ENCODE measurements at places on chromosomes 4 and X.

- DNase-seq, result peak; percentile 92
- H3K27me3 ChIP-seq, result no peaks in the 10 kb centered on the region
- peak overlapping the region; percentile 66 for H3K4me3 ChIP-seq
- peaks cover 51% of the 10 kb centered on the region for H3K36me3 ChIP-seq
Measured at GRCh38 chrX:1521459-1521956, 15.5 kb downstream of the P2RY8 start.

GRCh38 chrX:121150217-121150616 is 102.8 kb downstream of the GLUD2 start:
- no peaks in the 10 kb centered on the region for H3K27me3 ChIP-seq
- H3K4me3 ChIP-seq, result no peak overlapping the region
- H3K27ac ChIP-seq, result no peak overlapping the region
- H3K36me3 ChIP-seq, result no peaks in the 10 kb centered on the region
- no peak for DNase-seq

GRCh38 chrX:15946783-15947580 is 92.4 kb upstream of the AP1S2 start:
- no peaks in the 10 kb centered on the region for H3K36me3 ChIP-seq
- no peak overlapping the region for H3K27ac ChIP-seq
- peaks cover 2% of the 10 kb centered on the region for H3K4me1 ChIP-seq
- H3K4me3 ChIP-seq, result no peak overlapping the region
- no peak for DNase-seq
- H3K27me3 ChIP-seq, result no peaks in the 10 kb centered on the region

- H3K4me3 ChIP-seq, result no peak overlapping the region
- H3K27ac ChIP-seq, result no peak overlapping the region
- no peaks in the 10 kb centered on the region for H3K36me3 ChIP-seq
- DNase-seq, result no peak
Measured at GRCh38 chr4:94534401-94535312, 82.9 kb downstream of the PDLIM5 start.

- H3K27me3 ChIP-seq, result no peaks in the 10 kb centered on the region
- H3K4me3 ChIP-seq, result no peak overlapping the region
- peaks cover 1% of the 10 kb centered on the region for H3K36me3 ChIP-seq
- no peaks in the 10 kb centered on the region for H3K4me1 ChIP-seq
- H3K27ac ChIP-seq, result no peak overlapping the region
Measured at GRCh38 chrX:72394518-72395170, 88.9 kb upstream of the CITED1 start.

DNA sequence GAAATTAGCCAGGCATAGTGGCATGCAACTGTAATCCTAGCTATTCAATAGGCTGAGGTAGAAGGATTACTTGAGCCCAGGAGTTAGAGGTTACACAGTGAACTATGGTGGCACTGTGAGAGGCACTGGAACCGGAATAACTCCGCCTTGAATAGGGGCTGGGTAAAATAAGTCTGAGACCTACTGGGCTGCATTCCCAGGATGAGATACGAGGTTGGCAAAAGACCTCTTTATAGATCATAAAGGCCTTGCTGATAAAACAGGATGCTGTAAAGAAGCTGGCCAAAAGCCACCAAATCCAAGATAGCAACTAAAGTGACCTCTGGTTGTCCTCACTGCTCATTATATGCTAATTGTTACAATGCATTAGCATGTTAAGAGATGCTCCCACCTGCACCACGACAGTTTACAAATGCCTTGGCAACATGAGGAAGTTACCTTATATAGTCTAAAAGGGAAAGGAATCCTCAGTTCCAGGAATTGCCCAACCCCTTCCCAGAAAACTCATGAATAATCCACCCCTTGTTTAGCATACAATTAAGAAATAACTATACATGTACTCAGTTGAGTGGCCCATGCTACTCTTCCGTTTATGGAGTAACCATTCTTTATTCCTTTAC is 88.6 kb downstream of the CENPC start:
- H3K4me3 ChIP-seq, result no peak overlapping the region
- H3K4me1 ChIP-seq, result peaks cover 4% of the 10 kb centered on the region
- no peak for DNase-seq
- peaks cover 43% of the 10 kb centered on the region for H3K36me3 ChIP-seq
- no peaks in the 10 kb centered on the region for H3K27me3 ChIP-seq

- H3K4me1 ChIP-seq, result peaks cover 46% of the 10 kb centered on the region
- H3K27ac ChIP-seq, result peak overlapping the region; percentile 80
- no peak for DNase-seq
- no peaks in the 10 kb centered on the region for H3K27me3 ChIP-seq
- peak overlapping the region; percentile 50 for H3K4me3 ChIP-seq
Measured at GRCh38 chrX:7083021-7083420, 64.5 kb upstream of the STS start.
